ENCODE measurements at places on chromosomes 11 and 22.

DNA sequence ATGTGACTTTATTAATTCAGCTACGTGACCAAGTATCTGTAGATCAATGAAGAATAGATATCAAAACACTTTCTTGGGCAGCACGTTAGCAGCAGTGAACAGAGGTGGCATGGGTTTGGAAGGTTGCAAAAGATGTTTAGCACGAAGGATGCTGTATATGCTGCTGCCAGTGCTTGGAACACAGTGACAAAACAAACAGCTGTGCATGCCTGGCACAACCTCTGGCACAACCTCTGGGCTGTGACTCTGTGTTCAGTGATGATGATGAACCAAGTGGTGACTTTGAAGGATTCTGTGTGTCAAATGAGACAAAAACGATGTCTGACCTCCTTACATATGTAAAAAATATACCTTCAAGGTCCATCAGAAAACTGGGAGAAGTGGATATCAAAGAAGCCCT, 104.7 kb downstream of the TBC1D22A start:
- H3K36me3 ChIP-seq = no peaks in the 10 kb centered on the region
- no peak overlapping the region for H3K4me3 ChIP-seq
- no peak overlapping the region for H3K27ac ChIP-seq
- H3K27me3 ChIP-seq = no peaks in the 10 kb centered on the region
- no peaks in the 10 kb centered on the region for H3K4me1 ChIP-seq

- no peak overlapping the region for H3K27ac ChIP-seq
- DNase-seq = no peak
Observed at GRCh38 chr11:108897071-108897481, 232.2 kb downstream of the DDX10 start.

DNA sequence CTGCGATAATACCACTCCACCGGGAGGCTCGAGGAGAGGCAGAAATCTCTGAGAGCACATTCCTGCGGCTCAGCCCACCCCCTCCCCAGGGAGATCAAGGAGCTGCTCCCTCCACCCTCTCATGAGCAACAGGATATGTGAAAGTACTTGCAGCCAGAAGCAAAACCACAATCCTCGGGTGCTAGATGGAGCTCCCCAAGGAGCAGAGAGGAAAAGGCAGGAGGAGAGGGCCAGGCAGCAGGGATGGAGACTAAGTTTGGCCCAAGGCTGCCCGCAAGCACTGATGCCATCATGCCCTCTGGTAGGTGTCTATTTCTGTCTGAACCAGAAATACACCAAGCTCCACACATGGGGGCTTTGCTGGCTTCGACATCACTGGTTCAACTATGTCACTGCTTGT, 22.3 kb downstream of the VPS37C start:
- no peak overlapping the region for H3K4me3 ChIP-seq
- no peak overlapping the region for H3K27ac ChIP-seq
- DNase-seq = peak; percentile 44
- H3K36me3 ChIP-seq = no peaks in the 10 kb centered on the region
- peaks cover 9% of the 10 kb centered on the region for H3K4me1 ChIP-seq
- no peaks in the 10 kb centered on the region for H3K27me3 ChIP-seq

- no peaks in the 10 kb centered on the region for H3K36me3 ChIP-seq
- no peak overlapping the region for H3K4me3 ChIP-seq
- peaks cover 18% of the 10 kb centered on the region for H3K4me1 ChIP-seq
- DNase-seq = no peak
- peaks cover 6% of the 10 kb centered on the region for H3K27me3 ChIP-seq
Observed at GRCh38 chr22:50535113-50535512, 5.3 kb upstream of the TYMP start.

GRCh38 chr11:79381036-79381435, 59.8 kb downstream of the TENM4 start:
- DNase-seq = no peak
- H3K4me1 ChIP-seq = peaks cover 14% of the 10 kb centered on the region
- no peak overlapping the region for H3K27ac ChIP-seq
- H3K4me3 ChIP-seq = no peak overlapping the region

DNA sequence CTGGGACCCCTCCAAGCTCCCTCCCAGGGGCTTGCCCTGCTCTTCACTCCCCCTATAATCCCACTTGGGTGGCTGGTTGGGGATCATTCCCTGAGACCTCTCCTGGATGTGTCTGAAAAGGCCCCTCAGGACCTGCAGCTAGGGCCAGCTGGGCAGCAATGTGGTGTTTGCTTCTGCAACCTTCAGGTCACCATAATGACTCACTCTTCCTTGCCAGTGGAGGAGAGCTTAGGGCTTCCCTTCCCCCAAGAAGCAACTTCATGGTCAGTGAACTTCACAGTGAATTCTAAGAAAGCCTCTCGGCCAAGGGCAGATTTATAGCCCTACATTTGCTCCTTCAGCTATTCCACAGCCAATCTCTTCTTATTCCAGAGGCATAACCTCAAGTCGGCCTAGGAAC, 45.1 kb upstream of the TSPAN18 start:
- no peaks in the 10 kb centered on the region for H3K4me1 ChIP-seq
- no peak overlapping the region for H3K4me3 ChIP-seq
- no peaks in the 10 kb centered on the region for H3K36me3 ChIP-seq
- no peak for DNase-seq
- no peaks in the 10 kb centered on the region for H3K27me3 ChIP-seq
- H3K27ac ChIP-seq = no peak overlapping the region

DNA sequence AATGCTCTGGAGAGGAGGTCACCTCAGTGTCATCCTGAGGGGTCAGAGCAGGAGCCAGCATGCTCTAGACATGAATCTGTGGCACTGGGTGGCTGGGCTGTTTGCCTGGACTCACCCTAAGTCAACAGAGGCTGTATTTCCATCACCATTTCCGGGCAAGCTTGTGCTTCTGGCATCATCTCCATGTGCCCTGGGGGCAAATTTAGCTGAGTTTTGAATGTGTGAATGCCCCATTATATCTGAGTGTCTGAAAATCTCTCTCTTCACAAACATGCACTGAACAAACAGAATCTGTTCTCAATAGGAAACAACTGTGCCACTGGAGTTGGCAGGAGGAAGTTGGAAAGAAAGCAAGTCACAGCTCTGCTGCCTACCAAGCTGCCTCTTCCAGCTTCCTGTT, 356.2 kb downstream of the GRM5 start:
- H3K27ac ChIP-seq = no peak overlapping the region
- H3K4me1 ChIP-seq = no peaks in the 10 kb centered on the region
- H3K27me3 ChIP-seq = no peaks in the 10 kb centered on the region
- no peak for DNase-seq

DNA sequence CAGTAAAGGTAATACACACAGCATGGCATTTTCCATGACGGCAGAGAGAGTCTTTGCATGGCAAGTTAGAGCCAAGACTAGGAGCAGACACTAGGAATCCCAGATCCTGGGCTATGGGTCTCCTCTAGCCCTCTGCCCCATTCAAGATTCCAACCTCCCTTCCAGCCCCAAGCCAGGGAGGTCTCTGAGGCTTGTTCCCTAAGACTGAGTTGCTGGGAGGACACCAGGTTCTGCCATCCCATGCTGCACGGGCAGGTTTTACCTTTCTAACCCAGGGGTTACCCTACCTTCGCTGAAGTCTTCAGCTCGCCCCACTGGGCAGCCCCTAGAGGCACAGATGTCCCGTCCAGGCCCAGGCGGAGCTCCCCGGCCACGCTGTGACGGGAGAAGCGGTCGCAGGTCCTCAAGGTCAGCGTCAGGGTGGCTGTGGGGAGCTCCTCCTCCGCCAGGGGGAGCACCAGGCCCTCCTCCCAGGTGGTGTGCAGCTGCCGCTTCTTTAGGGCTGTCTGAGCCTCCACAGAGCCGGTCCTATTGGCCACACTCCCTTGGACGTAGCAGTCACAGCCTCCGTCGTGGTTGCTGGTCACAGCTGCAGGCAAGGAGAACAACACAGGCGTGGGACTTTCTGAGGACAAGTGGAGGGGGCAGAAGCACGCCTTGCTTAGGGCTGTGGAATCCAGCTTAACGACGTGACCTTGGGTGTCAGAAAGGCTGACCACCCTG, 33.8 kb downstream of the SYT13 start:
- H3K27me3 ChIP-seq = no peaks in the 10 kb centered on the region
- no peak overlapping the region for H3K27ac ChIP-seq
- H3K4me1 ChIP-seq = no peaks in the 10 kb centered on the region
- H3K36me3 ChIP-seq = no peaks in the 10 kb centered on the region
- no peak overlapping the region for H3K4me3 ChIP-seq
- DNase-seq = no peak

DNA sequence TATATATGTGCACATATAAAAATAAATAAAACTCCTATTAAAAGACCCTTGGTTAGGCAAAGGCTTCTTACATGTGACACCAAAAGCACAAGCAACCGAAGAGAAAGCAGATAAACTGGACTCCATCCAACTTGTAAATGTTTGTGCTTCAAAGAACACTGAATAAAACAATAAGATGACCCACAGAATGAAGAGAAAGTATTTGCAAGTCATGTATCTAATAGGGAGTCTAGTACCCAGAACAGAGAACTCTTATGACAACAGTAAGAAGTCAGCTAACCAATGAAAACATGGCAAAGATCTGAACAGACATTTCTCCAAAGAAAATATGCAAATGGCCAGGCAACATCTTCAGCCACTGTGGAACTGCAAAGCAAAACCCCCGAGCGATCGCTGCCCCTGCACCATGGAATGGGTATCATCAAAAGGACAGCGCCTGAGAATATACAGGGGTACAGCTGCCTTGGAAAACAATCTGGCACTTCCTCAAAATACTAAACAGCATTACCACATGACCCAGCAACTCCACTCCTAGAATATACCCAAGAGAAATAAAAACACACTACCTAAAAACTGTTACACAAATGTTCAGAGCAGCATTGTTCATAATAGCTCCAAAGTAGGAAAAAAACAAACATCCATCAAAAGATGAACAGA, 17.2 kb downstream of the BRD1 start:
- H3K4me1 ChIP-seq = peaks cover 12% of the 10 kb centered on the region
- DNase-seq = no peak
- no peak overlapping the region for H3K4me3 ChIP-seq
- H3K27ac ChIP-seq = no peak overlapping the region

DNA sequence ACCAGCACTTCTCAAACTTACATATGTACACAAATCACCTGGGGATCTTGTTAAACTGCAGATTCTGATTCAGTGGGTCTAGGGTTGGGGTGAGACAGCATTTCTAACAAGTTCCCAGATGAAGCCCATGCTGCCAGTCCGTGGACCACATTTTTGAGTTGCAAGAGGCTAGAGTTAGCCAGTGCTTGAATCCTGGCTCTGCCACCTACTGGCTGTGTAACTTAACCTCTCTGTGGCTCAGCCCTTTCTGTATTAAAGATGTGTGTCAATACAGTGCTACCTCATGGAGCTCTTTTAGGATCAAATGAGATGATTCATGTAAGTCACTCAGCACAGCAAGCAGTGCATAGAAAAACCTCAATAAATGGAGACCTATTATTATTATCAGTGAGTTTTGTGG, 90.2 kb upstream of the ISX start:
- DNase-seq = no peak
- no peaks in the 10 kb centered on the region for H3K4me1 ChIP-seq
- no peaks in the 10 kb centered on the region for H3K27me3 ChIP-seq
- no peak overlapping the region for H3K4me3 ChIP-seq

- DNase-seq = no peak
- H3K36me3 ChIP-seq = no peaks in the 10 kb centered on the region
- H3K4me1 ChIP-seq = no peaks in the 10 kb centered on the region
- H3K27ac ChIP-seq = no peak overlapping the region
Observed at GRCh38 chr11:46877580-46877979, 31.5 kb upstream of the CKAP5 start.
